ENCODE measurements at places on chromosomes 1 and 21. TPM values are rescaled to one million over a fixed set of nuclear protein-coding genes. Genes with fewer than 3 reads are reported as not detected.

DNA sequence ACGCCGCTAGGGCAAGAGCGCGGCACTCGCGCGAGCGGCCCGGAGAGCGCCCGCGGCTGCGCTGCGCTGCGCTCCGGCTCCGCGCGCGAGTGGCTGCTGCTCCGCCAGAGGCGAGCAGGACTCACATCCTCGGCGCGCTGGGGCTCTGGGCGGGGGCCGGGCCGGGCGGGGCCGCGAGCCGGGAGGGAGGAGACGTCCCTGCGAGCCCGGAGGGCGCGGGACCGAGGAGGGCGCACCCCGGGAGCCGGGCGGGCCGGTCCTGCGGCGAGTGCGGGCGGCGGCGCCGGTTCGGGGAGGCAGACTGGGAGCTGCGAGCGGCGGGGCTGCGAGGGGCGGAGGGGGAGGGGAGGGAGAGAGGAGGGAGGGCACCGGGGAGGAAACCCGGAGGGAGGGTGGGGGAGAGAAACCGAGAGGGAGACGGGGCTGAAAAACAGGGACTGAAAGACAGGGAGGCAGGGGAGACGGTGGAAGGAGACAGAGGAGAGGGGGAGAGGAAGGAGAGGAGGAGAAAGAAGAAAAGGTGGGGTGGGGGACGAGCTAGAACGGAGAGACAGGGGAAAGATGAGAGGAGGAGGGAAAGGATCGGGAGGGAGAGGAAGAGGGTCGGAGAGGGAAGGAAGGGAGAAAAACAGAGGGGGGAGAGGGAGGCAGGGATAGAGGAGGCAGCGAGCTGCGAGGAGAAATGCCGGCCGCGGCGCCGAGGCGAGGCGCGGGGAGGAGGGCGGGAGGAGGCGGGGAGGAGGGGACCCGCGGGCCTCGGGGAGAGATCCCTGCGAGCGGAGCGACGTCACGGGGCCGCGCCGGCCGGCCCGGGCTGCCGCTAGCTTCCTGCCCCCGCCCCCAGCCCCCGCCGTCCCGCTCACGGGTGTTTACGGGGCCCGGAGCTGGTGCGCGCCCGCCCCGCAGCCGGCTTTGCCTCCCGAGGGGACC, at the start of gene CAMK2N1:
TSS of gene CAMK2N1 (minus strand) at position 684 of the 930 bp plus-strand sequence. CDS start 831 bp downstream, outside the sequence.
- DNase-seq: peak; percentile 60

- no peak for DNase-seq
Measured at GRCh38 chr21:42991992-42992740, 17.8 kb downstream of the PKNOX1 start.

- peak; percentile 67 for DNase-seq
Measured at GRCh38 chr1:32716312-32717148, 14.0 kb upstream of the SYNC start.

Gene LRRC7
- not detected for total RNA-seq

GRCh38 chr1:22801761-22802160, 91.1 kb downstream of the EPHB2 start:
- no peak for DNase-seq
